ENCODE measurements at places on chromosomes 3 and 15.

DNA sequence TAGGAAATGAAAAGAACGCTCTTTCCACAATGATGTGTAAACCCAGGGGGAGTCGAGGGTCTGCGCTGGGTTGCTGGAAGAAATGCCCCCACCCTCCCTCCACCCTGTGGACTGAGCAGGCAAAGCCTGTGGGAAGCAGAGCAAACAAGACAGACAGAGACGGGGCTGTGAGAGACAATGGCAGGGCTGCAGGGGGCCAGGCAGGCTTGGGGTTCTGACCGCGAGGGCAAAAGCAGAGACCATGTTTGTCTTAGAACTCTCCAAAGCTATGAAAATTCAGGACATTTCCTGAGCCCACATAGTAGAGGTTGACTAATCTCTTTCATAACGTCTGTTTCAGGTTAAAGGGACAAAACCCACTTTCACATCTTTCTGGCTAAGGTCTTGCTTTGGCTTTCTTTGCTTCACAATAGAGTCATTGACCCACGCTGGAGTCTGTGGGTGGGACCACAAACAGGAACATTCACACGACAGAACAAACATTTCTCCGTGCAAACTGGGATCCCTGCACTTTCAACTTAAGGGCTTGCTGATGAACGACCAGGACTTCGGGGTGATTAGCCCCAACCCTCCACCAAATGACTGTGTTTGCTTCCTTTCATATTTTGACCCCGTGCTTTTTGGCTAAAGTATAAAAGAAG is 156.0 kb upstream of the TPM1 start:
- DNase-seq, result peak; percentile 24

DNA sequence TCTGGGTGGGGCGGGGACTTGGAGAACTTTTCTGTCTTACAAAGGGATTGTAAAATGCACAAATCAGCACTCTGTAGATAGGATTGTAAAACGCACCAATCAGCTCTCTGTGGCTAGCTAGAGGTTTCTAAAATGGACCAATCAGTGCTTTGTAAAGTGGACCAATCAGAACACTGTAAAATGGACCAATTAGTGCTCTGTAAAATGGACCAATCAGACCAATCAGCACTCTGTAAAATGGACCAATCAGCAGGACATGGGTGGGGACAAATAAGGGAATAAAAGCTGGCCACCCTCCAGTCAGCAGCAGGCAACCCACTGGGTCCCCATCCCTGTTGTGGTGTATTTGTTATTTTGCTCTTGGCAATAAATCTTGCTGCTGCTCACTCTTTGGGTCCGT is 77.7 kb downstream of the KLF13 start:
- DNase-seq, result no peak

DNA sequence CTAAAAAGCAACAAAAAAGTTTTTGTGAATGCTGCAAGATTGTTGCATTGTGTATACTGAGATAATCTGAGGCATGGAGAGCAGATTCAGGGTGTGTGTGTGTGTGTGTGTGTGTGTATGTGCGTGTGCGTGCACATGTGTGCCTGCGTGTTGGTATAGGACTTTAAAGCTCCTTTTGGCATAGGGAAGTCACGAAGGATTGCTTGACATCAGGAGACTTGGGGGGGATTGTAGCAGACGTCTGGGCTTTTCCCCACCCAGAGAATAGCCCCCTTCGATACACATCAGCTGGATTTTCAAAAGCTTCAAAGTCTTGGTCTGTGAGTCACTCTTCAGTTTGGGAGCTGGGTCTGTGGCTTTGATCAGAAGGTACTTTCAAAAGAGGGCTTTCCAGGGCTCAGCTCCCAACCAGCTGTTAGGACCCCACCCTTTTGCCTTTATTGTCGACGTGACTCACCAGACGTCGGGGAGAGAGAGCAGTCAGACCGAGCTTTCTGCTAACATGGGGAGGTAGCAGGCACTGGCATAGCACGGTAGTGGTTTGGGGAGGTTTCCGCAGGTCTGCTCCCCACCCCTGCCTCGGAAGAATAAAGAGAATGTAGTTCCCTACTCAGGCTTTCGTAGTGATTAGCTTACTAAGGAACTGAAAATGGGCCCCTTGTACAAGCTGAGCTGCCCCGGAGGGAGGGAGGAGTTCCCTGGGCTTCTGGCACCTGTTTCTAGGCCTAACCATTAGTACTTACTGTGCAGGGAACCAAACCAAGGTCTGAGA is 4.7 kb downstream of the BHLHE40 start:
- no peak for DNase-seq

DNA sequence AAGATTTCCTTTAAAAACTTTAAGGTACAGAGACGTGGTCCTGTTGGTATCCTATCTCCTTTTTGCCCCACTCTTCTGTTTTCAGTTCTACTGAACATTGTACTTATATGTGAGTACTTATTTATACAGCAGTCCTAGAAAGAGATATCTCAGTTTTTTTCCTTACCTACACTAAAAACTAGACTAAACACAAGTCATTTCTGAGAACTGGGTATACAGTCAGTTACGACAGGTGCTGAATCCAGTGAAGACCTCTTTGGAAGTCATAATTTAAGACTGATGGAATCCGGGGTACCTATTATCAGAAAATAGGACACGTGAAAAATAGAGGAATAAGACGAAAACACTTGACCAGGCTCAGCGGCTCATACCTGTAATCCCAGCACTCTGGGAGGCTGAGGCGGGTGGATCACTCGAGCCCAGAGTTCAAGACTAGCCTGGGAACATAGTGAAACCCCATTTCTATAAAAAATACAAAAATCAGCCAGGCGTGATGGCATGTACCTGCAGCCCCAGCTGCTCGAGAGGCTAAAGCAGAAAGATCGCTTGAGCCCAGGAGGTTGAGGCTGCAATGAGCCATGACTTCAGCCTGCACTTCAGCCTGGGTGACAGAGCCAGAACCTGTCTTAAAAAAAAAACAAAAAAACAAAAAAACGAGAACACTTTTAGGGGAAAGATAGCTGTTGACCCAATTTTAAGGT is 76.3 kb downstream of the KLHL25 start:
- no peak for DNase-seq

DNA sequence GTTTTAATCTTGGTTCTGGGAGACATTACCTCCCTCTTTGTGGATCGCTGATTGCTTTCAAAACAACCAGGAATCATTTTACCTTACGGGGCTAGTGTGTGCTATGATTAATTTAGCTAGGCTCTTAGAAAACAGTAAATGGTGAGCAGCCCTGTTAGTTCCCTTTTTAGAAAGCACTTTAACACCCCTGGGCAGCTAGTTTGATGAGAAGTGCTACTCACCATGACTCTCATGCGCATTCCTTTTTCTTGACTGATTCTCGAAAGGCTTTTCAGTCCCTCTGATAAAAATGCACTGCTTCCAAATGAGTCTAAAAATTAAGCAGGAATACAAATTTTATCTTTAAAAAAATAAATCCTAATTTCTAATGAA is 75.3 kb upstream of the LEKR1 start:
- DNase-seq, result no peak

GRCh38 chr3:165643425-165643824 is 193.8 kb downstream of the BCHE start:
- no peak for DNase-seq

GRCh38 chr15:100994597-100995446 is 75.7 kb downstream of the LRRK1 start:
- DNase-seq, result no peak

GRCh38 chr3:190229632-190230424 is 92.4 kb downstream of the CLDN1 start:
- DNase-seq, result no peak

GRCh38 chr3:52781741-52782140 is 4.3 kb downstream of the ITIH1 start:
- no peak for DNase-seq

DNA sequence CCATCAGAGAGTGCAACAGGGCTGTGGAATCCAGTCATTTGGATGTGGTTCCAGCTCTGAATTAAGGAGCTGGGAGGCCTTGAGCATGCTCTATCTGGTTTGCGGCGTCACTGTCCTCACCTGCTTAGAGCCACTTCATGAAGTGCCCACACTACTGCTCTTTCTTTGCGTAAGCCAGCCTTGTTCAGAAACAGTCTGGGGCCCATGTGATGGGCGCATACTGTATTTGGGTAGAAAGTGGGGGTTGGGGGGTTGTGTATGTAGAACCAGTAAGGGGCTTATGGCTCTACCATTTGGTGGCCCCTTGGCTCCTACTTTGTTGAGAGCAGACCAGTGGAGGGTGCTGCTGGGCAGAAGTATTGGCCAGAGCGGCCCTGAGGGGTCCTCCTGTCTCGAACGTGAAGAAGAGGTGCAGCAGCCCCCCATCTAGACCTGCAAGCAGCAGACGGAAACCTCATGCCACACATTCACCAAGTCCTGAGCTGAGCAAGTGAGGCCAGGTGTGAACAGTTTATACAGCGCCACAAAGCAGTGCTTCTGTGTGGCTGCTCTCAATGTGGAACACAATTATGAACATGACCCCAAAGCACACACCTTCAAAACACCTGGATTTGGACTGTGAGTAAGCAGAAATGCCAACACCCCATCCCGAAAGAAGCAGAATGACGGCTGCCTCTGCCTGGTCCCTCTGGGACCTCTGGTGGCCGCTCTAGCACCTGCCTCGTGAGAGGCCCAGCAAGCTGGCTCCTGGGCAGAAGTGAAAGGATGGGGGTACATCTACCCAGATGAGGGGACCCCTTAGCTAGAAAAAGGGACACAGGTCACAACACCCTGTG is 26.6 kb downstream of the SRPRB start:
- DNase-seq, result no peak

DNA sequence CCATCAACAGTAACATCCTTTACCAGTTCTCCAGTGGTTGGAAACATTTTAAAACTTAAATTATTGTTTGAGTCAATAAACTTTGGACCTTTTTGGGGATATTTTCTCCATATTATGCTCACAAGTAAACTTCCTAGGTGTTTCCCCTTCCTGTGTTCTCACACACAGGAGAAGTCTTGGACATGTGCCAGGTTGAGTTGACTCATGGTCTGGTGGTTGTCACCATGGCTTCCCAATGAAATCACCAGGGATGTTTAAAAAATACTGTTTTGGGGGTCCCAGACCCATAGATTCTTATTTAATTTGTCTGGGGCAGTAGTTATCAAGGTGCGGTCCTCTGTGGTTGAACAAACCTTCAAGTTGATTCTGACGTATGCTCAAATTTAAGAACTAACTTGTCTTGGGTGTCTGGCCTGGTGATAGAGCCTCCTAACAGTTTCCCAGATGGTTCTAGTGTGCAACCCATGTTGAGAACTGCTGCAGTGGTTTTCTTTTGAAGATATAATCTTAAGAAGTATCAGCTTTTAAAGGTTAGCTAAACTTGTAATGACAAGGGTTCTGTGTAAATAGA is 291.8 kb downstream of the EDEM1 start:
- DNase-seq, result no peak

GRCh38 chr3:146464005-146464595 is 5.3 kb downstream of the PLSCR2 start:
- DNase-seq, result no peak

- DNase-seq, result no peak
Measured at GRCh38 chr3:52270252-52270754, 8.1 kb downstream of the WDR82 start.

GRCh38 chr3:127141921-127142730 is 50.8 kb upstream of the PRR23E start:
- DNase-seq, result no peak

DNA sequence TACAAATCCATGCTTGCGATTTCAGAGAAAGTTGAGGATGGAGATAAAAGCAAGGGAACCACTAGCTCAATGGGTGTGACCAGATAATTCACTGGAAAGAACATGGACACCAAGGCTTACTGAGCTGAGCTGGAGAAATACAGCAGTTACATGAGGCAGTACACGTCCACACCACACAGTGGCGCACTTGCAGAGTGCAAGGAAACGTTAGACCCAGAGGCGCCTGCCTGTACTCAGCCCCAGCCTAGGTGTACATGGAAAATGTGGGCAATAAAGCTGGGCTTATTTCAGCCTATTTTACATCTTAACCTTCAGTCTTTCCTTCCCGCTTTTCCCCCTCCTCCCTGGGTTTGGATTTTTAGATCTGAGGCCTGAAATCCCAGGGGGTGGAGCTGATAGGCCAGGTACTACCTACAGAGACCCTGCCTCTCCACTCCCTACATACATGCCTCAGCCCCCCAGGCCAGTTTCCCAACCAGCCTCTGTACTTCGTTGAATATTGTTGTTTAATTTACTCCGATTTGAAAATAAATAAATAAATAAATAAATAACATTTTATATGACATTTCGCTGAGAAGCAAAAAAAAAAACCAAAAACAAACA is 60.1 kb downstream of the PCOLCE2 start:
- DNase-seq, result peak; percentile 15

- no peak for DNase-seq
Measured at GRCh38 chr3:21297304-21297703, 453.7 kb downstream of the ZNF385D start.

GRCh38 chr3:124246949-124247348 is 255.0 kb upstream of the ROPN1 start:
- DNase-seq, result peak; percentile 26

DNA sequence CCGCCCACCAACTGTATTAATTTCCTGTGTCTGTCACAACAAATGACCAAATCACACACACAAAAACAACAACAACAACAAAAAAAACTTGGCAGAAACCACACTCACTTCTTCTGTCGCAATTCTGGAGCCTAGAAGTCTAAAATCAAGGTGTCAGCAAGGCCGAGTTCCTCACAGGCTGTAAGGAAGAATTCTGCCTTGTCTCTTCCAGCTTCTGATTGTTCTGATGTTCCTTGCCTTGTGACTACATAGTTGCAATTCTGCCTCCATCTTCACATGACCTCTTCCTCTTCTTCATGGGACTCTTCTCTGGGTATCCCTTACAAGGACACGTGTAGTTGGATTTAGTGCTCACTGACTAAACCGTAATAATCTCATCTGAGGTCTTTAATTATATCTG is 61.4 kb downstream of the IL12A start:
- no peak for DNase-seq

DNA sequence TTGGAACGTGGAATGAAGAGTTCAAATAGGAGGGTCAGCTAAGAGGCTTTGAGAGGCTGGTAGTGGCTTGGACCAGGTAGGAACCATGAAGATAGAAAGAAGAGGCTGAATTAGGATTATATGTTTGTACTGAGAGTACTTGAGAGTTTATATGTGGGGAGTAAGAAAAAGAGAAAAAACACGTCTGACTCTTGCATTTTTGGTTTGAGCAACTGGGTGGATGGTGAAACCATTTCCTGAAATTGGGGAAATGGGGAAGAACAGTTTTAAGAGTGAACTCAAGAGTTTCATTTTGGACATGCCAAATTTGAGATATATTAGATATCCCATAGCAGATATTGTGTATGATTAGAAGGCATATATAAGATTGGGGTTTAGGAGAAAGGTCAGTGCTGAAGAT is 92.9 kb upstream of the TNIK start:
- no peak for DNase-seq

GRCh38 chr3:14284694-14285547 is 106.3 kb downstream of the LSM3 start:
- no peak for DNase-seq

- DNase-seq, result no peak
Measured at GRCh38 chr3:156820692-156821080, 5.5 kb upstream of the LEKR1 start.

DNA sequence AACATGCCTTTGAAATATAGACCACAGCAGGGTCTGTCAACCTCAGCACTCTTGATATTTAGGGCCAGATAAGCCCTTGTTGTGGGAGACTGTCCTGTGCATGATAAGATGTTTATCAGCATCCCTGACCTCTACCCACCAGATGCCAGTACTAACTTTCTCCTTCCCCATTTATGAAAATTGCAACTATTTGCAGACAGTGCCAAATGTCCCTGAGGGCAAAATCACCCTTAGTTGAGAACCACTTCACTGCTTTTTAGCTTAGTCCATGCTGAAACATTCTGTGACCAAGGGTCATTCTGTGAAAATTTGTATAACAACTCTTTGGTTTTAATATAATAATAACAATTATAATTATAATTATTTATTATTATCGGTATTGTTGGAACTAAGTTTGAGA is 1032.4 kb downstream of the MCTP2 start:
- no peak for DNase-seq

GRCh38 chr15:92327033-92327432 is 66.6 kb upstream of the ST8SIA2 start:
- DNase-seq, result no peak
